ENCODE measurements at places on chromosomes 5 and 9.
A peak's percentile ranks its signal among the peaks of the same experiment; 100 is the strongest.

GRCh38 chr9:70260007-70260443, 1.2 kb downstream of the SMC5 start:
- DNase-seq = no peak

DNA sequence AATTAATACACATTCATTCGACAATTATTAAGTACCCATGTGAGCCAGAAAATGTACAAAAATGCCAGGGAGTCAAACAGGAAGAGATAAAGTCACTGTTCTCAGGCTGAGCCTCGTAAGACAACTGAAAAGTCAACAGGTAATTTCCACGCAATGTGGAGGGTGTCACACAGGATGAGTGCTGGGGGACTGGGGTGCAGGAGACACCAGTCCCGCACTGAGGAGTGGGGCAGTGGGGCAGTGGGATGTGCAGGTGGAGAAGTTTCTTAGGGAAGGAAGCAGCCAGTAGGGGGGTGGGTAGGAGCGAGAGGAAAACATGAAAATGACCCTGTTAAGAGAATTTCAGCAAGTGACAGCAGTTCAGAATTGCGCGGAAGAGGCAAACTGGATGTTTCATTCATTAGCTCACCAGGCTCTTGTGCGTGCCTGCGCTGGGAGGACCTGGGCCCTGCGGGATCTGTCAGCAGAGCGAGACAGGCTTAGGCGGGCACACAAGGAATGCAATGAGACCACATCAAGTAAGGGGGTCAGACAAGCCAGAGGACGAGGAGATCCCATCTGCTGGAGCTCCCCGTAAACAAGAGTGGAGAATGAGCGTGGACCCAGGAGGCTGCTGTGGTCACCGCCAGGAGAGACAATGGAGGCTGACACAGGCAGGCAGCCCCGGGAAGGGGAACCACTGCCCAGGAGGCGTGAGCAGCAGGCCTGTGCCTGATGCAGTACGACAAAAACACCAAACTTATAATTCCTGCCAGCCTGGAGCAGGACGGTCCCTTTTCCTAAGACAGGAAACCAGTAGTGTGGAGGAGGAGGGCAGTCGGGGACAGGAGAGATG, 21.0 kb downstream of the CAMSAP1 start:
- DNase-seq = no peak

DNA sequence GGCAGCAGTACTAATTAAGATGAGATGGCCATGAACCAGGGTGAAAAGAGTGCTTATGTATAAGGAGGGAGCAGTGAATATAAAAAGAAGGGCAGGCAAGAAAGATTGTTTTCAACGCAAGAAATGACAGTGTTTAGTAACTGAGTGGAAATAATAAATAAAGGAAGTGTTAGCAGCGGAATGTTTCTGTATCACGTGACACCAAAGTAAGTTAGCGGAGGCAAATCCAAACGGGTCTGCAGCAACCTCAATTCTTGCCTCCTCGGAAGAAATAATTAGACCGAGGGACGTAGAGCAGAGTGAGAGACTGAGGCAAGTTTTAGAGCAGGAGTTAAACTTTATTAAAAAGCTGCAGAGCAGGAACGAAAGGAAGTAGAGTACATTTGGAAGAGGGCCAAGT, 15.4 kb upstream of the GAS1 start:
- no peak for DNase-seq

DNA sequence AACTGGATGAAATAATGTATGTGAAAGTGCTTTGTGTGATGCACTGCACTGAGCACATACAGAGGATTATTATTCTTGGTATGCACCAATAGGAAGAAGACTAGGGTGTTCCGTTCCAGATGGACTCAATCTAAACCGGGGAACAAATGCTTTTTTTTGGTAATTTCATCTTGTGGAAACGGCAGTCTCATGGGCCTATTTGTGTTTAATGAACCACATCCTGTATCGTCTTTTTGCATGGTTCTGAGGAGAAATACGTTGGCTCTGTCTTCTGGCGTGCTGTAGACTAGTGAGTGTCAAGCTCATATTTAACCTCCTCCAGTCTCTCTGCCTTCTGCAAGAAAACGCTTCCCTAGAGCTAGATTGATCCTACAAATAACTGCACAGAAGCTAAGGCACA, 30.0 kb downstream of the TRIM32 start:
- no peak for DNase-seq

- DNase-seq = no peak
These were observed 35.7 kb upstream of the ADRB2 start for GRCh38 chr5:148790545-148791333.

GRCh38 chr5:118126159-118126558, 862.2 kb downstream of the DTWD2 start:
- peak; percentile 11 for DNase-seq

- DNase-seq = no peak
These were observed 94.5 kb upstream of the LIFR start for GRCh38 chr5:38650946-38651345.

Measured in activated CD4-positive, alpha-beta T cell treated with anti-CD3 and anti-CD28 coated beads, Interleukin-2, Interleukin-4, amounts not matched to agents 100 ng/mL and 50 ng/mL, durations not matched to agents 16 hours and 8 hours (primary cell).